Activated CD4-positive, alpha-beta memory T cell treated with anti-CD3 and anti-CD28 coated beads for 36 hours (primary cell): ENCODE measurements at places on chromosomes 3 and 15.

DNA sequence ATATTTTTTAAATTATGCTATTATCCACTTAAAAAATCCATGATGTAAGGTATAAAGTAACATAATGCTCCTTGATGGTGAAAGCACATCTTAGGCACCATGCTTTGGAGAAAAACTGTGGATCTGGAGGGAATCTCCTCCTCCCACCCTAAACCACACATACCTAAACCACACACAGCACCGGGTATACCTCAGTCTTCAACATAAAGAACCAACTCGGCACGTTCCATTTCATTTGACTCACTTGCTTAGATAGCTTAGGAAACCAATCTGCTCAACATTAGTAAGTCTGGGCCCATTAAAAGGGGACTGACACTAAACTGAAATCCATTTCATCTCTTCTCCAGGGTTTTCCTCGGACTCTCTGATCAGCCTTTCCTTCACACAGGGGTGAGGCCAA lies 945.7 kb upstream of the CFAP20DC start:
- DNase-seq, result no peak

GRCh38 chr15:45862034-45862433 lies 227.2 kb downstream of the SQOR start:
- DNase-seq, result no peak

DNA sequence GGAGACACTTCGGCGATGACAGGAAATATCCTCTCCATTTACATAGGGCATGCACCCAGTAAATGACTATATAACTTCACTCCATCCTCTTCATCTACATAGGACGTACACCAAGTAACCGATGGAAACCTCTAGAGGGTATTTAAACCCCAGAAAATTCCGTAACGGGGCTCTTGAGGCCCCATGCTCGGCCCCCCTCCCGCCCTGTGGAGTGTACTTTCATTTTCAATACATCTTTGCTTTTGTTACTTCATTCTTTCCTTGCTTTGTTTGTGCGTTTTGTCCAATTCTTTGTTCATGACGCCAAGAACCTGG lies 7.5 kb upstream of the FAM107A start:
- DNase-seq, result no peak

- DNase-seq, result no peak
These were observed 316.8 kb downstream of the PLCL2 start for GRCh38 chr3:17201538-17201937.

DNA sequence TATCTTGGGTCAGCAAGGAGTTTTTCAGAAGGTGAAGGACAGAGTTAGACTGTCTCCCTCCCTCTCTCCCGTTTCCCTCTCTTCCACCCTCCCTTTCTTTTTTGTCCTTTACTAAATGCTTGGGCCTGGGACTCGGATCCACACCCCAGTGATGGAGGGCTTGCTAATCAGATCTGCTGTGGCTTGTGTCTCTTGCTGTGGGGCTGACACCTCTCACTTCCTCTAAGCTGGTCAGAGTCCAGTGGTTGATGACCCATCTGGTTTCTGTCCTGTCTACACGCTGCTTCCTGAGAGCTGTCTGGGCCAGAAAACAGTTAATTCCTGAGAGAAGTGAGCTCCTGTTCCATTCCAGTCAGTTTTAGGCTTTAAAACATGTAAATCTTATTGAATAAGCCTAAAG lies 849 bp downstream of the TRAK1 start:
- DNase-seq, result no peak

DNA sequence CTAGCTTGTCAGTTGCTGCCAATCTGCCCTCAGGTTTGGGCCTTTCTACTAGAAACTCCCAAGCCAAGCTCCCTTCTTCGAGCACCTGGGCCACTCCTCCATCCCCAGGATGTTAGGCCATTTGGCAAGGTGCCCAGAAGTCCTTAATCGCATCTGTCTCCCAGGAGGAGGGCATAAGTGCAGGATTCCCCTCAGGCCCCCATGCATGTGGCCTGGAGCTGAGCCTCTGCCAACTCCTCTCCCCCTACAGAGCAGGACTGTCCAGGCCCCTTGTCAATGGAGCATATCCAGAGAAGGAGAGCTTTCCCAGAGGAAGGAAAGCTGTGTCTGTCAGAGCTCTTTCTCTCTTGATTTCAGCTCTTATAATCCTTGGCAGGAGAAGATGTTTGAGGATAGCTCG lies 182.6 kb upstream of the ROPN1 start:
- DNase-seq, result no peak

GRCh38 chr15:33190539-33190938 lies 4.0 kb downstream of the FMN1 start:
- DNase-seq, result peak; percentile 70

GRCh38 chr3:71369701-71370391 lies 213.7 kb downstream of the FOXP1 start:
- no peak for DNase-seq

GRCh38 chr15:80404057-80404760 lies at the start of gene ARNT2:
ARNT2 (plus strand) TSS chr15:80404382; CDS start chr15:80404516, 134 bp downstream.
- no peak for DNase-seq

DNA sequence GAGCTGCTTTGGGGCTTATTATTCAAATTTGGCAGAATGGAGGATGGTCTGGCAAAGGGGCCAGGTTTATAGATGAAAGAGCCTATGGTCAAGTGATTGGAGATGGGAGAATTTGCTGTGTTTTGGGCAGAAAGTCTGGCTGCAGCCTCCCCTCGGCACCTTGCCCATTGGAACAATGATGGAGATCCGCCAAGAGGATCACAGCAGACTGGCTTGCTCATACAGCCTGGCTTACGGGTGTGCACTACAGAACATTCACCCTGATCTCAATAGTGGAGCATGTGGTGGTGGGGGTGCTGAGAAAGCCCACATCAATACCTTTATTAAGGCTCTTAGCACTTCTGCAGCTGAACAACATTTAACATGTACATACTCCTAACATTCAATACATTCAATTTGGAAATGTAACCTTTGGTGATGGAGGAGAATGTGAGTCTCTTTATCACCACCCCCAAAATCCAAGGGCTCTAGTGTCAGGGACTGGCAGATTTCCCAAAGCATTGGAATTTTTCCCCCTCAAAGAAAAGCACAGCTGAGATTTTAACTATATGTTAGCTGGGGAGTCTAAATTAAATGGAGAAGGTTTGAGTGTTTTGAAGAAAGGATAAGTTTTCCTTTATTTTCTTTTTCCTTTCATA lies 118.4 kb upstream of the TMC3 start:
- DNase-seq, result no peak

DNA sequence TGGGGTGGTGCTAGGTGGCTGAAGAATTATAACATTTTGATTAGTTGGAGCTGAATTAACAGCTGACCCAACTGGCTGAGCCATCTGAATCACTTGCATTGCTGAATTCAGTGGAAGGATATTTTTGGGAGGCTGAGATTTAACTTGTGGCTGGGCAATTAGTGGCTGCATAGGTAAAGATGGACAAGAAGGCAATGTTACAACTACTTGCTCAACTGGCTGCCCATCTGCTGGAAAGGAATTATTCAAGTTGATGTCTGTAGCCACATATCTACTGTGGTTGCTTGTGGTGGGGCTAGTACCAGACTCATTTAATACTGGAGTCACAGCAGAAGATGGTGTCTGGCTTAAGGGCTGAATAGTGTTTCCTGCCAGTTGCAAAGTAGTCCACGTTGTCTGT lies 36.4 kb downstream of the USF3 start:
- DNase-seq, result no peak

- peak; percentile 79 for DNase-seq
These were observed 57.7 kb downstream of the IQSEC1 start for GRCh38 chr3:13015286-13016082.

GRCh38 chr15:80231371-80231770 lies 20.6 kb downstream of the CTXND1 start:
- DNase-seq, result no peak

DNA sequence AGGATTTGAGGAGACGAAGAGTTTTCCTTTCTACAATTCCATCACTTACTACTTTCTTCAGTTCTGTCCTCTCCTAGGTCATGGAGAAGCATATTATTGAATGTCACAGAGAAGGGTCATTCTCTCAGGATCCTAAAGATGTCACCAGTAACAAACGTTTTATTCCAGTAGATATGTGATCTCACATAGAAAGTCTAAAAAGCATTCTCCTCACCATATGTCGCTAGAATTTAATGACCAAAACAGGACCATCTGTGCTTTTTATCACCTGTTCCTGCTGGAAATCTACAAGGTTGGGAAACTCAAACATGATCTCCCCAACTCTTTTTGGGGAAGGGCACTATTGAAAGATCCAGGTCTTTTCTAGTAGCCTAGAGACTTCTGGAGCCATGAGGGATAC lies 24.0 kb upstream of the FRMD5 start:
- no peak for DNase-seq

DNA sequence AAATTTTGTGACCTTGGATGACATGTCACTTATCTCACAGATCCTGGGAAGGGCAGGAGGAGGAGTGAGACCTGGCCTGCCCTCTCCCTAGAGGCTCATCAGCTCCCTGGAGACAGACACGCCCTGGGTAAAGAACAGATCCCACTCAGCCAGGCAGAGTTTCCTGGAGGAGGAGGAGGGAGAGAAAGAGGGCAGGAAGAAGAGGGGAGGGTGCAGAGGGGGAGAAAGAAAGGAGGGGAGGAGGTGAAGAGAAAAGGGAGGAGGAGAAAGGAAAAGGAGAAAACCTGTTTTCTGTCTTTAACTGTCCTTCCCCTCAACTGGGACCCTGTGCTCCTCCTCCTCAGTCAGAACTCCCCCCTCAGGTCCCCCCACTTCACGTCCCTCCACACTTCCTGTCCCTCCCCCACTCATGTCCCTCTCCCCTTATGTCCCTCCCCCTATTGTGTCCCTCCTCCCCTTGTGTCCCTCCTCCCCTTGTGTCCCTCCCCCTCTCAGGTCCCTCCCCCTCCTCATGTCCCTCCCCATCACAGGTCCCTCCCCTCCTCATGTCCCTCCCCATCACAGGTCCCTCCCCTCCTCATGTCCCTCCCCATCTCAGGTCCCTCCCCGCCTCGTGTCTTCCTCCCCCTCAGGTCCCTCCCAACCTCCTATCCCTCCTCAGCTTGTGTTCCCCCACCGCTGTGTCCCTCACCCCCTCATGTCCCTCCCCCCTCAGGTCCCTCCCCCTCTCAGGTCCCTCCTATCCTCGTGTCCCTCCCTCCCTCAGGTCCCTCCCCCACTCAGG lies 52.3 kb upstream of the CGNL1 start:
- DNase-seq, result peak; percentile 31

DNA sequence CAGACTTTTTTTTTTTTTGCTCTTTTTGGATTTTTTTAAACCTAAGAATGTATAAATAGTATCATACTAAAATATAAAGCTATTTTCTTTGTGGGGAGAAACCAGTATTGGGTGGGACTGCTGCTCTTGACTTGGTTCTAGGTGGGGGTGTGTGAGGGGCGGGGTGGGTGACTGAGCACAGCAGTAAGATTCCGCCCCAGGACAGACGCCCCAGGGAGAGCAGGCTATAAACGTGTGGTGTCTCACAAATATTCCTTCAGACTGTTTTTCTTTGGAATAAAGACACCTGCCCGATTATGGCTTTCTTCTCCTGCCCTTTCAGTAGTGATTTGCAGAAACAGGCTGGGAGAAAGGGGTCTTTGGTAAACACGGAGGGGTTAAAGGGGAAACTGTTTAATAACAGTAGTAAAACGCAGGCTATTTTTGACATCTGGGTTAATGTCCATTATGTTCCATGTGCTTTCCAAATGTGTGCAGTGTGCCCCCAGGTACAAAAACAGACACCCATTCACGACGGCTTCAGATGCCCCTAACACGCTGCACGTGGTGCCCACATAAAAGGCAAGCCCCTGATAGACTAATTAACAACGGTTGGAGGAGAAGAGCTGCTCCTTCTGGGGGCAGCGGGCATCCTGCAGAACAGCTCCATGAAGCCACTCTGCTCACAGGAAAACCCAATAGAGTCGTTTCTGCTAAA lies 28.6 kb upstream of the WNT5A start:
- DNase-seq, result no peak
